ENCODE measurements at places on chromosomes 11 and 22.

DNA sequence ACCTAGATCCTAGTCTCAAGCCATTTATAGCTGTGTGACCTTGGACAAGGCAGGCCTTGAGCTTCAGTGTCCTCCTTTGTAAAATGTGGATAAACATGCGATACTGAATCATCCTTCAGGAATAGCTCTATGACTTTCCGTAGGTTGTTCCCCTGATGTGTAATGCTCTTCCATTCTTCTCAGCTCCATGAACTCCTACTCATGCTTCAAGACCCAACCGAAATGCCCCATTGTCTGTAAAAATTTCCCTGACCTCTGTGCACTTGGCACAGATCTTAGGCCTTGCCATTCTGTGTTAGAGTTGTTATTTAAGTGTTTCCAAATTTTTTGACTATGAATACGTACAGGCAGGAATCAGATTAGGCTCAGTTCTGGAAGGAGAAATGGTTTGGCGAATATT, 3.3 kb upstream of the BEST1 start:
- no peak for DNase-seq

- no peak for DNase-seq
Observed at GRCh38 chr11:116070520-116070919, 566.3 kb upstream of the CADM1 start.

- no peak for DNase-seq
Observed at GRCh38 chr22:46454504-46455269, 82.7 kb downstream of the CELSR1 start.

DNA sequence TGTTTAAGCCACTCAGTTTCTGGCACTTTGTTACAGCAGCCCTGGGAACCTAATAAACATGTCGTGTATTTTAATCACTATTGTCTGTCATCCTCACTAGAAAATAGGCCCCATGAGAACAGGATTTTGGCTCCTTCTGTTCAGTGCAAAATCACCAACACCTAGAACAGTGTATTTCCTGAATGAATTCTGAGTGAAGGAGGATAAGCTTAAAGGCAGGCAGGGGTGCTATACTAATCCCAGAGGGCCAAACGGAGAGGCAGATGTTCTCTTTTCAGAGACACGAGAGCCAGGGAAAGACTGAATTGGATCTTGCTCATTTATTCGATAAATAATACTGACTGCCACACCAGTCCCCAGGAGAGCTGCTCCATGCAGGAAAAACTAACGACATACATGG, 10.4 kb downstream of the SMCO4 start:
- DNase-seq: no peak

- no peak for DNase-seq
Observed at GRCh38 chr11:67048515-67049130, 8.0 kb upstream of the RHOD start.

DNA sequence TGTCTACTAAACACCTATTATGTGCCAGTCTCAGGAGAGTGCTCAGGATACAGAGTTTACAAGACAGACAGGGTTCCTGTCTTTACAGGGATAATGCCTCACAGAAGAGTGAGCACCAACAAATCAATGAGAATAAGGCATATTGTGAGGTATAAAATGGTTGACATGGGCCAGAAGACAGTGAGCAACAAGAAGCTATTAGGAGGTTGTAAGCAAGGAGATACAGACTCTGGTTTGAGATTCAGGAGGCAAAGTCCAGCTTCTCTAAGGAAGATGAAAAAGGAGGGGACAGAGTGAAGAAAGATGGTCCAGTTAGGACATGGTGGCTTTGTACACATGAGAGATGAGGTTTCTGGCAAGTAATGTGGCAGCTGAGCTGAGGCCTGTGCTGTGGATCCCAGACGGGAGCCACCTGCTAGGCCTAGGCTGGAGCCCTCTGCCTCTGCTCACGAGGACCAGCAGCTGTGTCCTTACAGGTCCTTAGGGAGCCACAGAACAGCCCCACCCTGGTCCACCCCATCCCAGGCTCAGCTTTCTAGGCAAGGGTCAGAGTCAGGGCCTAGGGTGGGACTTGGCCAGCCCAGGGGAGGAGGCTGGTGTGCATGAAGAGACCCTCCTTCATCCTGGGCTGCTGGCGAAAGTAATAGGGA, 110.5 kb downstream of the ZNF280B start:
- peak; percentile 18 for DNase-seq

DNA sequence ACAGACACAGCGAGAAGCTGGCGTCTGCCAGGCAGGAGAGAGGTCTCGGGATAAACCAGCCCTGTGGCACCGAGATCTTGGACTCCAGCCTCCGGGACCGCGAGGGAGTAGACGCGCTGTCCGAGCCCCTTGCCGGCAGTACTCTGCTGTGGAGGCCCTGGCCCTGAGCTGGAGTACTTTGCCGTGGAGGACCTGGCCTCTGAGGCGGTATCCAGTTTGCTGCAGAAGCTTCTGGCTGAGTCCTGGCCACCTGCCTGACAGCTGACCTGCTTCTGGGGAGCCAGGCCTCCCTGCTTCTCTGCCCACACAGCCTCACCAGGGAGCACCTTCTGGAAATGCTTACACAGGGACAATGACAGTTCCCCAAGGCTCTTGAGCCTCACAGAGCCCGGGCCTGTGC, 31.6 kb upstream of the CARS1 start:
- DNase-seq: no peak

DNA sequence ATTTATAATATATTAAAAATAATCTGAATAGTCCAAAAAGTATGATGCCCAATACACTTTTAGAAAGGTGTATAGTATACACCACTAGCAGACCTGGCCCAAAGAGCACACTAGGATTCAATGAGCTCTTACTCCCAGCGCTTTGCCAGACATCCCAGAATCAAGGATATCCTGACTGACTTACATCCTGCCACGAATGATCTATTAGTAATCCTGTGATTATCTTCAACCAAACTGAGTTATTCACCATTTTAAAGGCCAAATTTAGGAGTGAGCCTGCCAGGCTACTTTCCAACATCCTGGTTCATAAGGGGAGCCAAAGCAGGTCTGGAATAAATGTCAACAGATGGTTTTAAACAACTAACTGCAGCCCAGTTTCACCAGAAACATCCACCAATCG, 60.8 kb upstream of the FAM181B start:
- no peak for DNase-seq

DNA sequence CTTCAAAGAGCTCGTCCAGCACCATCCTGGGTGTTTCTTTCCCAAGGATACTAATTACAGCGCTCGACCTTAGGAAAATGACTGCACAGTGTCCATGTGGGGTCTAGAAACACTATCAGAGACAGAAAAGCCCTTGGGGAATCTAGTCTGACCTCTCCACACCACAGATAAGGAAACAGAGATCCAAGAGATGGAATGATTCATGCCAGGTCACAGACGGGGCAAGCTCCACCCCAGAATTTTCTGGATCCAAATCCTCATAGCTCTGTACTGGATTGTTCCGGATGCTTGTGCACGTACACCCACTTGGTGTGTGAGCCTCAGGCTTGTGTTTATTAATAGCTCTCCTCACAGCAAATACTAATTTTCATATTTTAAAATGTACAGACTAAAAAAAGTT, 11.3 kb downstream of the ABTB2 start:
- peak; percentile 35 for DNase-seq

- peak; percentile 68 for DNase-seq
Observed at GRCh38 chr11:119421941-119422808, 797 bp downstream of the THY1 start.

DNA sequence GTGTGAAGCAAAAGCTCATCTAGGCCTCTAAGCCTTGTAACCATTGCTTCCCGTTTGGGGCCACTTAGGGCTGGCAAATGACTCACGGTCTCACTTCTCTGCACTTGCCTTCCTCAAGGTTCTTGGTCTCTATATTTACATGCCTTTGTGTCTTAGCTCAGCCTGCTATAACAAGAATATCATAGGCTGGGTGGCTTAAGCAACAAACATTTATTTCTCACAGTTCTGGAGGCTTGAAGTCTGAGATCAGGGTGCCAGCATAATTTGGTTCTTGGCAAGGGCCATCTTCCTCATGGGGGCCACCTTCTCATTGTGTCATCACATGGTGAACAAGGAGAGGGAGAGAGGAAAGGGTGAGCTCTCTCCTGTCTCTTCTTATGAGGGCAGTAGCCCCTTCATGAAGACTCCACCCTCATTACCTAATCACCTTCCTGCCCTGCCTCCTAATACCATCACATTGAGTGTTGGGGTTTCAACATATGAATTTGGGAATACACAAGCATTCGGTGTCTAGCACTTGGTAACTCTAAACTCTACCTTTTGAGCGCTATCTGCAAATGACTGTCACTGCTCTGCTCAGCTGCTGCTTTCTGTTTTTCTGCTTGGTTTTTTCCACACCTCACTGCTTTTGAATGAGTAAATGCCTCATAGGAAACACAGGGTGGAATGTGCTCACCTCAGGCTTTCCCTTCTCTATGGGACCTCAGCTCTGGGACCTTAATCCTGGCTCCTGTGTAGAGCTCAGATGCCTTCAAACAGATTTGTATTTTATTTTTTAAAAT, 16.2 kb upstream of the ME3 start:
- no peak for DNase-seq
